ENCODE measurements at places on chromosomes 5 and 9.

- no peak for DNase-seq
Measured at GRCh38 chr9:16775330-16775729, 95.1 kb downstream of the BNC2 start.

DNA sequence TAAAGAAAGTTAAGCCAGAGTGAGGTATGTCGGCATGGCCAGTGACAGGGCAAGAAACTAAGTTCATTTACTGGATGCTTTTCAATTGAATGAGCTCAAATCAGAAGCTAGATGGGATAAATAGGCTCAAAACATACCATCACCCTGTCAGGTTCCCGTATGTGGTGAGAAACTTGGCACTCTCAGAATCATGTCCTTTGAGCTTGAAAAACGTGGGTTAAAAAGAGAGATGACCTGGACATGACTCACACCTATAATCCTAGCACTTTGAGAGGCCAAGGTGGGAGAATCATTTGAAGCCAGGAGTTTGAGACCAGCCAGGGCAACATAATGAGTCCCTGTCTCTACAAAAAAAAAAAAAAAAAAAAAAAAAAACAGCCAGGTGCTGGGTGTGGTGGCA lies 121.7 kb upstream of the RGMB start:
- no peak for DNase-seq

DNA sequence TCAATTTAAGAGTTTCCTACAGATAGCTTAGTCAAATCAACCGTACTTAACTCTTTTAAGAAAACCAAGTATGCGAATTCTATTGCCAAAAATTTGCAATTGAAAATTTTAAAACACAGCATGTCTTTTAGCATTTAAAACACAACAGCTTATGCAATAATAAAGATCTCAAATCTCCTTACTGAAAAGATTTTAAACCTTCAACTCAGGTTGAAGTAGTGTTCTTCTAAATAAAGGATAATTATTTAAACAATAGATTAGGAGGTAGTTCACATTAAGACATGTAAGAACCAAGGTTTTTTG lies 5.5 kb downstream of the NR3C1 start:
- no peak for DNase-seq

DNA sequence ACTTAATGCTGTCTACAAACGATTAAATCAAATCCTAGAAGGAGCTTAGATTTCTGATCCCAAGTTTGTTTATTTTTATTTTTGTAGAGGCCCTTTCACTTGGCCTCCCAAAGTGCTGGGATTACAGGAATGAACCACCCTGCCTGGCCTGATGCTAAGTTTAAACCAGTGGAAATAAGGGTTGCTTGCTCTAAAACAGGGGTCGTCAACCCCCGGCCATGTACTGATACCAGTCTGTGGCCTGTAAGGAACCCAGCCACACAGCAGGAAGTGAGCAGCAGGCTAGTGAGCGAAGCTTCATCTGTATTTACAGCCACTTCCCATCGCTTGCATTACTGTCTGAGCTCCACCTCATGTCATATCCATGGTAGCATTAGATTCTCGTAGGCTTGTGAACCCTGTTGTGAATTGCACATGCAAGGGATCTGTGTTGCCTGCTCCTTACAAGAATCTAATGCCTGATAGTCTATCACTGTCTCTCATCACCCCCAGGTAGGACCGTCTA lies 11.4 kb downstream of the TTC1 start:
- DNase-seq = no peak

- no peak for DNase-seq
Measured at GRCh38 chr5:80031109-80031508, 4.0 kb upstream of the THBS4 start.

GRCh38 chr5:10607666-10608073 lies 43.8 kb downstream of the ANKRD33B start:
- no peak for DNase-seq

GRCh38 chr5:98913911-98914310 lies 14.9 kb downstream of the CHD1 start:
- DNase-seq = no peak

- no peak for DNase-seq
Measured at GRCh38 chr9:94807556-94807955, 81.1 kb downstream of the AOPEP start.
